ENCODE measurements at places on chromosomes 6 and 20.

- no peak for DNase-seq
These were observed 3.0 kb upstream of the DDX43 start for GRCh38 chr6:73391675-73392074.

GRCh38 chr6:3612341-3613041 lies 139.0 kb downstream of the PXDC1 start:
- DNase-seq = no peak

- DNase-seq = peak; percentile 85
These were observed 1.9 kb downstream of the DDAH2 start for GRCh38 chr6:31727034-31727716.

GRCh38 chr6:143562143-143562542 lies 50.6 kb upstream of the FUCA2 start:
- no peak for DNase-seq

DNA sequence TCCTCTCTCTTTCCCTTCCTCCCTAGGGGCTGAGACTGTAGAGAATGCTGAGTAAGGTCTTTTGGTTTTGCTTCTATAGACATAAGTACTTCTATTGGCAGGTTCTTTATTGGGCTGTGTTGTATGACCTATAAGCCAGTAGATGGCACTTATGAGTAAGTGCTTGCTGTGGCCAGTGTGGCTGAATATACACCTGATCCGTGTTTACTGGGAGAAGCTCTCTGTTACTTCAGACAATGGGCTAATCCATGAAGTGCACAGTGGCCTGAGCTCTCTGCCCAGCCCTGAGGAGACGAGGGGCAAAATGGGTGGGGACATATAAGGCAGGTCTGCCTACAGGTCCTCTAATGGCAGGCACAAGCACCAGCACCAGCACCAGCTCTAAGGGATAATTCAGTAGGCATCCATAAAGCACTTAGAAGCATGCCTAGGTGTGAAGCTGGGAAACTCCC lies 610.3 kb downstream of the RNF144B start:
- no peak for DNase-seq

DNA sequence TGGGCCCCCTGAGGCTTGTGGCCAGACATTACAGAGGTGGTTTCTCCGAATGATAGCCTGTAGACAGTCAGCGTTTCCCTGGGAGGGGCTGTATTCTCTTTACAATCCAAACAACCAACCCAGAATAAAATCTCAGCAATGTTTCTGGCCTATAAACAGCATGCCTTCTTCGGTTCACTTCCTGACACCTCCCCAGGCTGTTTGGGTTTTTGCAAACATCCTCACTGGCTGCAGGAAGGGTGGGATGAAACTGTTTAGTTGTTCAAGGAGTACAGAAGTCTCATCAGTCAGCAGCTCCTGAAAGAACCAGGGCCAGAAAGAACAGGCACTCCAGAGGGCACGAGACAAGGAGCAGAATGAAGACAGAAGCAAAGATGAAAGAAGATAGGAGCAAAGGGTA lies 350.0 kb downstream of the QKI start:
- DNase-seq = no peak

- DNase-seq = peak; percentile 19
These were observed 9.4 kb downstream of the CCNC start for GRCh38 chr6:99559057-99559456.

GRCh38 chr6:165825256-165825815 lies 162.3 kb upstream of the PDE10A start:
- DNase-seq = no peak

DNA sequence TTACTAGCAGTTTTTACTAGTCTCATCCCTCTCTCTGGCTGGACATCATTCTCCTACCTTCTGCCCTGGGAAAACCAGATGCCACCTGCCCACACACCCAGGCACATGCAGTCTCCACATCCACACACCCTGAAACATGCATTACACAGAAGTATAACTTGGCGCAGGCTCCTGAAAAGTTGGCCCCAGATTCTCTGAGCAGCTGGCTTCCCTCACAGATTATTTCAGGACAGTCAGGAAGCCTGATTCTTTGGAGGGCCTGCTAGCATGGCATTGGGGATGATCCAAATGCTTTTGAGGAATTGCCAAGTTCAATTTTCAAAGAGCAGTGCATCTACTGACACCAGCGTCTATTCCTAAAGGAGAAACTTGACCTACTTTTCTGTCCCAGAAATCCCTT lies 27.8 kb upstream of the KIF16B start:
- DNase-seq = no peak
